NCI-H2029 (cell line): ENCODE measurements at places on chromosomes 5 and 9.

DNA sequence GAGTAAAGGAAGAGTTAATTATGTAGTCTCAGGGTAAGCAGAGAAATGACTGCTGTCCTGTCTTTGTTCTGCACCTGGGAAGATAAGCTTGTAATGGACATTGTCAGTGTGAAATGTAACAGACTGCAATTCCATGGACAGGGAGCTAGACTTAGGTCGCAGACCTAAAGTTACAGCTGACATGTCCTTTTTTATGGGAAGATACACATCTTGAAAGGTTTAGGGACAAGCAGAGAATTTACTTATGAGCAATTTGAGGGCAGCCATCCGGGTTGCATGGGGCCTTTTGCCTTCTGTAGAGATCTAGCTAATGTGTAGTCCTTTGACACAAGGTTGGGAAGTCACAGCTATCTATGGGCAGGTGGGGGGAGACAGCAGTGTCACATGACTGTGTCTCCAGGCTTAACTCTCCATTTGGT, 85.7 kb downstream of the SERINC5 start:
- DNase-seq = no peak

- no peak for DNase-seq
Measured at GRCh38 chr9:75369989-75370388, 281.7 kb downstream of the OSTF1 start.

DNA sequence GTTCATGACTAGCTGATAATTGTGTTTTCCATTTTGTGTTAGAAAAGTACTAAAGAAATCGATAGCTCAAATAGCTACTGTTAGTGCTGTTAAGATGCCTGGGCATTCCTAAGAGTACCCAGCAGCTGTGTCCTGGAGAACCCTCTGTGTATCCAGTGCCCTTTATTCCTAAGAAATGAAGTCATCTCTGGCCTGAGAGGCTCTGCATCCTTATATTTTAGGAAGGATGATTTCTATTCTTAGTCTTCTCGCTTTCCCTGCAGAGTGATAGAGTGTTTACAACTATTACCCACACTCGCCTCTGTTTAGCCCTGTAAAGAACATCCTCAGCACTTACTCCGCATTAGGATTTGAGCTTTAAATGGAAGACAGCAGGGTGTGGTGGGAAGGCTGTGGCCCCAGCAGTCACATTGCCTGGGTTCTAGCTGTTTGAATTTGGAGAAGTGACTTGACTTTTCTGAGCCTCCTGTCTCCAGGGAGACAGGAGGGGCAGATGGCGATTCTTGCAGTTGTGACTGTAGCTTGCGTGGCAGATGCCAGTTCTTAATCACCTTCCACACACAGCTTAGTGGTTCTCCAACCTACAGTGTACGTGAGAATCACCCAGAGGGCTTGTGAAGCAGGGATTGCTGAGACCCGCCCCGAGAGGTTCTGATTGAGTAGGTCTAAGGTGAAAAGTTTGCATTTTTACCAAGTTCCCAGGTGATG, 177.2 kb upstream of the PITX1 start:
- DNase-seq = no peak

DNA sequence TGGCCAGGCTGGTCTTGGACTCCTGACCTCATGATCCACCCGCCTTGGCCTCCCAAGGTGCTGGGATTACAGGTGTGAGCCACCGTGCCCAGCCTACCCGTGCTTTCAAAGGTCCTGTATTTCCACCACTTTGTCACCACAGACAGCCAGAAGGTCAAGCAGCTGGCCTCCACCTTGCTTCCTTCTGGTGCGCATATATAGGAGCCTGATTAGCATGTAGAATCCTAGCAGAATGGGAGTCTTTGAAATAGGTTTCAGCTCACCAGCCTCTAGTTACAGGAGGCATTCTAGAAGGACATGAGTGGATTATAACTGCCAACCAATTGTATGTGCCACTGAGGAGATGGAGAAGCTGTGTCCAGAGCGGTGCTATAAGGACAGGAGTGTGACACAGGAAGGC, 18.9 kb downstream of the POLR1E start:
- DNase-seq = no peak

DNA sequence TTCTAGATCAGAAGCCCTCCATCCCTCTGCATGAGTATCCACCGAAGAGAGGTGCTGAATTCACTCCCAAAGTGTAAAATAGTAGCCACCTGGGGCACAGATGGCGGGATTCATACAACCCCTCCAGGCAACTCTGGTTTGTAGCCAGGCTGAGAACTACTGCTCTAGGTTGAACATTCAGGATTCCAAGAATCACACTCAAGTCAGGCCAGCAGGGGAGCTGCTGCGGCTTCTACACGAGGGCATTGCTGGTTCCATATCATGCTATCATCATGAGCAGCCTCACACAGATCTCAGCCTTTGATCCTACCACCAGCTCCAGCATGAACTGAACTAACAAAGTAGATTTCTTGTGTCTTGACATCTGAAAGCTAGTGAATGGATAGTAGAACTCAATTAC, 367.9 kb downstream of the DIRAS2 start:
- no peak for DNase-seq

- DNase-seq = no peak
Measured at GRCh38 chr5:140996060-140996459, 29.8 kb downstream of the PCDHAC2 start.

DNA sequence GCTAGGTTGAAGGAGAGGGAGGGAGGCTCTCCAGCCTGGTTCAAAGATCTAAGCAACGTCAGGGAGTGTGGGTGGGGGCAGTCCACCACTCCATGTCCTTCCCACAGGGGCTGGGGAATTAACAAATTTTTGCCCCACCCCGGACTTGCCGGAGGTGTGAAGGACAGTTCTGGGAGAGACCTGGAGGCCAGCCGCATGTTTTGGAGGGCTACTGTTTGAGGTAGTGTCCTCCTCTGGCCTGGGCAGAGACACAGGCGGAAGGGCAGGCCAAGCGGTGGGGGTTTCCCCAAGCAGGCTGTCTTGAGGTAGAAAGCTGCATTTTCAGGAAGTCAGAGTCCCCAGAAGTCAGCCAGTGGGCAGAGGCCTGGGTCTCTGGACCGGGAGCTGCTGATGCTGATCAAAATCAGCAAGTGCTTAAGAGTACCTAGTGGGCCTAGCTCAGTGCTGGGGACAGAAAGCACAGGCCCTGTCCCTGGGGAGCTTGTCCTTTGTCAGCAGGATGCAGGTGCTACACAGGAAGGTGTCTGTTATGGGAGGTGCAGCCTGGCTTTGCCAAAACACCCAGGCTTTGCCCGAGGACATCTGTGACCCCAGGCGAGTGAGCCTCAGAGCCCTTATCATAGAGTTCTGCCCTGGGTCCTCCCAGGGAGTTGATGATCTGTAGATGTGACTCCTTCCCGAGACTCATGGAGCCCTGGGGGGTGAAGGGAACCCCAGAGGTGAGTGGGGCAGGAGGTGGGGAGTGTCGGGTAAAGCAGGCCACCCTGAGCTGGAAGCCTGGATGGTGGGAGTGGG, 18.5 kb downstream of the JADE2 start:
- no peak for DNase-seq

- no peak for DNase-seq
Measured at GRCh38 chr9:136178773-136179075, 26.2 kb downstream of the LHX3 start.

DNA sequence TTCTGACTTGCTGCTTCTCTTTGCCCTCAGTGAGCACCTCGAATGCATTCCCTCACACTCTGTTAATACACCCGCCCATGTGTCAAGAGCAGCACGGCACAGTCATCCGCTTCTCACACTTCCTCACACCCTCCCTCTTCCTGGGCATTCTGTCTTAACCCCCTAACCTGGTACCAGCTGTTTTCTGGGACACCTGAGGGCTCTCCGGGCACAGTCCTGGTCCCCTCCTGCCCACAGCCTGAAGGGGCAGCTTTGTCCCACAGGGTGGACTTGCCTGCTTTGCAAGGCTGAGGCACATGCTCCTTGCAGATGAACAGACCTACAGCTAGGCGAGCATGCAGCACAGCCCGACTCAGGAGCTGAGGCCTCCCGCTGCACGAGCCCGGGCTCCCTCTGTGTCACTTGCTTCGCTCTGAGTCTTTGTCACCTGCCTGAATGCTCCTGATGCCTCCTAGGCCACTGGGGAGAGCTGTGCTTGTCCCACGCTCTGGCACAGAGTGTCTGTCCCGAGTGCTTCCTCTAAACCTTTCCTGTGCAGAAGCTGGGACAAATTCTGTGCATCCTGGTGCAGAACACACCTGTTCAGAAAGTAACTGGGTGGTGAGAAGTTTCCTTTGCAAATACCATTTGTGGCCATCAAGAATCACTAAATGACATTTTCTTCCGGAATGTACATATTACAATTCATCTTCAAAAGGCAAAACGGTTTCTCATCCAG, 47.8 kb downstream of the AHRR start:
- DNase-seq = no peak

- DNase-seq = no peak
Measured at GRCh38 chr9:127778280-127779135, at the start of gene SH2D3C. Gene SH2D3C, minus strand, starts transcription at chr9:127778666. Its CDS starts 39 bp downstream, at chr9:127778627.

DNA sequence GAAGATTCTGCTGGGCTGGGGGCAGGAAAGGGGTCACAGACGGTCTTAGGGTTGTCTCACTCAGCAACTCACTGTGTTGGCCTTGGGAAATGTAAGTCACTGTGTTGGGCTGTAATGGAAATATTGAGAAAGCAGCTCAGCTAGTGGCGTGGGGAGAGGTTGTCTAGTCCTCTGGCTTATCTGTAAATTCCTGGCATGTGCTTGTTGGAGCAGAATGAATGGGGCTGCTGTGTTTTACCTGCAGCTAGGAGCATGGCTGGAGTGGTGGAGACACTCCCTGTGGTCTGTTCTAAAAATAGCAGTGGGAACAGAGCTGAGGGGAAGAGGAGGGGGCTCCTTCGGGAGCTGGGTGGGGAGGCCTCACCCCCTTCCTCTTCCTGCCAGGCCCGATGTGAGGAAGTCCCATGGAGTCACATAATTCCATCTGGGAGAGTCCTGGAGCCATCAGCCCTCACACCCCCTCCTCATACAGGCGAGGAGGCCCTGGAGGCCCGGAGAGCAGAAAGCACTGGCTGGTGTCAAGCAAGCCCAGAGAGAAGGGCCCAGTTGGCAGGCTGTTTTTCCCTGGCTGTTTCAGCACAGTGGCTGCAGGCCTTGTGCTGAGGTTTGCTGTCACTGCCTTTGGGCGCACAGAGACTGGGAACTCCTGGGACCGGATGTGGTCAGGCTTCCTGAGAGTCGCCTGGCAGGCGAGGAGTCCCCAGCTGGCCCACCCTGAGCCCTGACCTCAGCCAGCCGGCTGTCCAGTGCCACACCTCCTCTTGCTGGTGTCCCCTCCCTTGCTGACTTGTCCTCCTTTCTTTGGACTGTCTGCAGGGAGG, 84.9 kb downstream of the RGS3 start:
- DNase-seq = no peak

GRCh38 chr9:128940271-128940921, 7.0 kb downstream of the DOLK start:
- no peak for DNase-seq

DNA sequence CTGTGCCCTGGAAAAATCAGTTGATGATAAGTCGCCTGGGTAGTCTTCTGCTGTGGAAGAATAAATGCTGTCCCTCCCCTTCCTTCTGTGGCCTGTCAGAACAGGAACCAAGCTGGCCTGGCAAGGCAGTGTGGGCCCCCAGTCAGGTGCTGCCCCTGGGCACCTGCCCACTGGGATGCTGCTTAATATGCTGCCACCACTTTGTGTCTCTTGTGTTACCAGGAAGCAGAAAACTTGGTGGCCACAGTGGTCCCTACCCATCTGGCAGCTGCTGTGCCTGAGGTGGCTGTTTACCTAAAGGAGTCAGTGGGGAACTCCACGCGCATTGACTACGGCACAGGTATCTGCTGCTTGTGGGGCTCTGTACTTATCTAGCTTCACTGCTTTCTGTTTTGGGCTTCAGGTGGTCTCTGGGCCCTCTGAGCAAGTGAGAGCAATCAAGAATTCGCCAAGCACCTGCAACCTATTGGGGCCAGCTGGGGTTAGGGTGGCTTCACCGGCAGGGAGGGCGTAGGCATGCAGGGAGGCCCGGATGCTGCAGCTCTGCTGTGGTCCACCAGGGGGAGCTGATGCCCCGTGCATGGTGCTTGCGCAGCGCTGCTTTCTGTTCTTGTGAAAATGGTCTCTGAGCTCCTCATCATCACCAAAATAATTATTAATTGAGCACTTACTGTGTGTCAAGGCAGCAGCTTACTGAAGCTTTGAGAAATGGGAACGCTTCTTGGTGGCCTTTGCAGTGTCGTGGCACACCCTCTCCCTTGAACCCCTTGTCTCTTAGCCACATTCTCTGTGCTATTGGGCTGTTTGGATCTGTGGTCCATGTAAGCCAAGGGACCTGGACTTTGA, 20.3 kb downstream of the PTPA start:
- DNase-seq = peak; percentile 27

GRCh38 chr9:127974769-127975261, 6.0 kb downstream of the EEIG1 start:
- no peak for DNase-seq

DNA sequence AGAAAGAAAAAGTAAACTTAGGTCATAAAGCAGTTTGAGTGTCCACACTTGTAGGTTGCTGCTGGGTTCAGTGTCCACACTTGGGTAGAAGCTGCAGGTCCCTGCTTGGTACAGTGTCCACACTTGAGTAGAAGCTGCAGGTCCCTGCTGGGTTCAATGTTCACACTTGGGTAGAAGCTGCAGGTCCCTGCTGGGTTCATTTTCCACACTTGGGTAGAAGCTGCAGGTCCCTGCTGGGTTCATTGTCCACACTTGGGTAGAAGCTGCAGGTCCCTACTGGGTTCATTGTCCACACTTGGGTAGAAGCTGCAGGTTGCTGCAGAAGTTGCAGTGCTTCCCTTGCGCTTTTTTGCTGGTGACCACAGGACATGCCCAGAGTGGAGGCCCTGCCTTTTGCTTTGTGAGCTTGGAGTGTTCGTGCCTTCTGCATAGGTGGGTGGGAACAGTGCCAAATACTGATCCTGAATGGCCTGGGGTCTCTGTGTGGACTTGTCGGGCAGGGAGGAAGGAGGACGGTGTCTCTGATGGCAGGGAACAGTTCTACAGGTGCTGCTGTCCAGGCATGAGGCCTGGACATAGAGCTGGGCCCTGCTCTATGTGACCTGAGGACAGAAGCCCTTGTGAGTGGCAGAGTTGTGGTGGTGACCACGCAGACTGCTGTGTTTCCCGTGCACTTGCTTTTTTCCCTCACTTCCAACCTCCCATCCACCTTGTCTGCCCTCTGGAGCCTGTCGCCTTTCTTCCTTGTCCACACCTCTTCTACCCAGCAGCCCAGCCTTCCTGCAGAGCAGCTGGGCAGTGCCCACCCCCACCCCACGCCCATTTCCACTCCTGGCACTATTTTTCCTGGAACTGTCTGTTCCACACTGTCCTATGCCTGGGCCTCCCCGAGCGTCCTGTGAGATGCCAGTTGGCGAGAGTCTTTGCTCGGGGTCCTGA, 120.8 kb downstream of the EHMT1 start:
- no peak for DNase-seq

DNA sequence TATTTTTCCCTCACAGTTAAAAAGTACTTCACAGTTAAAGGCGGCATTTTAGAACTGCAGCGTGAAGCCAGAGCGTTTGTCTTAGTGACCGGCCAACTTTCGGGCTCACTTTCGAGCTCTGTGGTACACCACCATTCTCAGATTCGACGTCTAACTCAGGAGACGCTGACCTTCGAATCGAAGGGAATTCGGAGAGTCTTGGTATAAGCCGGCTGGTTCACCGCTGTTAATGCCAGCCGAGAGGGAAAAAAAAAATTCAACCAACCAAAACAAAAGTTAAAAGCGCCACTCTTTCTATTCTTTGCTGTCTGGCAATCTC, 544 bp upstream of the SNX24 start:
- DNase-seq = no peak

- DNase-seq = no peak
Measured at GRCh38 chr5:101458587-101458986, 555.5 kb upstream of the ST8SIA4 start.
